Fibroblast of skin of left biceps (primary cell): ENCODE measurements at places on chromosomes 5 and 9.
A peak's percentile ranks its signal among the peaks of the same experiment; 100 is the strongest.

DNA sequence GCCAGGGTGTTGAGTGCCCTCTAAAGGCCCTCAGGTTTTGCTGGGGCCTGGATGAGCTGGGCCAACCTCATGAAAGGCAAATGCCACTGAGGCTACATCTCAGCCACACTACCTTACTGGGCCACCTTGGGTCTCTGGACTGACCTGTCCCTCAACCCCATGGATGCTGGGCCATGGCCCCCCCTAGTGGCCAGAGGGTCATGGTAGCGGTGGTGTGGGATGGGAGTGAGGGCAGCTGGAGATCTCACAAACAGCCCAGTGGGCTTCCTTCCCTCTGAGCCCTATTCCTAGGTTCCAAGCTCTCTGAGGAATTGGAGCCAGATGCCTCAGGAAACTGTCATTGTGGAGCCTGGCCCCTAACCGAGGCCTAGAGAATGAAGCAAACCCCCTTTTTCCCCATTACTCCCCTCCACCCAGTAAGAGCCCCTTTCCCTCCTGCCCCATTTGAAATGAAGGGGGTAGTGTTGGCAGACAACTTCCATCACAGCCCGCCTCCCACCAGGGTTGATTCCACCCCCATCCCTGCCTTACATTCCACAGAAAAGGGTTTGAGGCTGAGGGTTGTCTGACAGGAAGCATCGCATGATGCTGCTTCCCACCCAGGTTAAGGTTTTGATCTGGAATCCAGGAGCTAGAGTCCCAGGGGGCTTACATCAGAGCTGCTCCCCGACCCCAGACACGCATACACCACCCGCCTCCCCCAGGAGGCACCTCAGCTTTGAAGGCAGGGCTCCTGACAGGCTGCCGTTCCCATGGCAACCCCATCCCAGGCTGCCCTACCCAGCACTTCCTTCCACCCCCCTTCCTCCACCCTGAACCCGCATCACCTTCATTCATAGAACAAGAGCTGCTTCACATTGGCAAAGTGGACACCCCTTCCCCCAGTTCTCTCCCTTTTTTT lies 63.9 kb downstream of the PCDH1 start:
- DNase-seq, result no peak

- no peak for DNase-seq
Measured at GRCh38 chr9:21993893-21994555, at the start of gene CDKN2A. Gene CDKN2A (minus strand): TSS chr9:21994392.

GRCh38 chr9:123225374-123225813 lies 43.0 kb downstream of the STRBP start:
- no peak for DNase-seq

GRCh38 chr9:84567805-84568204 lies 101.7 kb upstream of the NTRK2 start:
- DNase-seq, result no peak

GRCh38 chr5:43601454-43602260 lies 1.3 kb upstream of the NNT start:
- no peak for DNase-seq

- DNase-seq, result no peak
Measured at GRCh38 chr9:69759021-69759420, 790 bp downstream of the PTAR1 start.

- DNase-seq, result no peak
Measured at GRCh38 chr9:82549174-82549821, 513.6 kb downstream of the RASEF start.

DNA sequence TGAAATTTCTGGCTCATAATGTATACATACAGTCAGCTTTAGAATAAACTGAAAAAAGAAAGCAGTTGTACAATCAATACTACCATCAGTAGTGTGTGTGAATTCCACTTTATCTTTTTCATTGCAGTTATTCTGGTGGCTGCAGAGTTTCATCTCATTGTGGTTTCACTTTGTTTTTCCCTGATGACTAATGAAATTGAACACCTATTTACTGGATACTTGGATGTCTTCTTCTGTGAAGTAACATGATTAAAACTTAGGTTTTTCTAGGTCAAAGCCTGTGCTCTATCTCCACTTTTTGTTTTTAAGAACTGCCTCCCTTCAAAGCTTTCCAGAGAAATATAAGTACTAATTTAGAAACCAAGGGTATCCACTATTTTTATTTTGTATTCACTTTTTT lies 174.3 kb downstream of the TRPM3 start:
- no peak for DNase-seq

- DNase-seq, result peak; percentile 41
Measured at GRCh38 chr5:130978475-130978874, 186.6 kb downstream of the HINT1 start.

DNA sequence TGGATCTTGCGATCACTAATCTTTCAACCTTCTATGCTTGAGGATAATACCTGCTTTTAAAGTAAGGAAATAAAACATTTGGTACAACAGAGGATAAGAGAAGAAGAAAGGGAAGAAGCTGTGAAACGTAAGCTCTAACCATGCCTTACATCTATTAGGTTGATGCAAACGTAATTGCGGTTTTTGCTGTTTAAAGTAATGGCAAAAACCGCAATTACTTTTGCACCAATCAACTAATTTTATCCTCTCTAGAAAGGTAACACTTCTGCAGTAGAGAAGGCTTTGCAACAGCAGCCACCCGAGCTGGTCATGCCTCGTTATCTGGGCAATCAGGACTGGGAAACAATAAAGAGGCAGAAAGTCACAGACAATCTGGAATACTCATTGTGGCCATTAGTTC lies 224.1 kb downstream of the MED10 start:
- DNase-seq, result no peak

GRCh38 chr5:180070756-180071530 lies 616 bp downstream of the RNF130 start:
- no peak for DNase-seq

- no peak for DNase-seq
Measured at GRCh38 chr9:7984203-7984602, 184.6 kb upstream of the DMAC1 start.

GRCh38 chr5:17223367-17224185 lies 6.1 kb downstream of the BASP1 start:
- DNase-seq, result no peak

GRCh38 chr5:34583167-34583566 lies 73.0 kb upstream of the RAI14 start:
- DNase-seq, result no peak

- DNase-seq, result no peak
Measured at GRCh38 chr5:179262126-179262920, 82.9 kb downstream of the ADAMTS2 start.

DNA sequence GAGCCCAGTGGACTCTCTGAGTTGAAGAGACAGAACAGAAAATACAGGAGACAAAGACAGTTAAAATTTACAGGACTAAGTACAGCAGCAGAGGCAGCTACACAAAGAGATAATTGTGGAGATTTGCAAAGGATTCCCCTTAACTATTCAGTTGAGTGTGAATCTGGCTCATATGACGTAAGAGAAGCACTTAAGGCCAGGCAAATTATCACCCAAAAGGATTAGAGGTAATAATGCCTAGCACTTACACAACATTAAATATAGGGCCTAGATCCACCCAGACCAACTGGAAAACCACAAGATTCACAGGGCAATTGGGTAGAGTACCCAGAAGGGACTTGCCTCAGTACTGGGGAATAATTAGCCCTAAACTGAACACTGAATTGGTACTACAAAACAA lies 41.3 kb downstream of the ADAMTS6 start:
- no peak for DNase-seq

DNA sequence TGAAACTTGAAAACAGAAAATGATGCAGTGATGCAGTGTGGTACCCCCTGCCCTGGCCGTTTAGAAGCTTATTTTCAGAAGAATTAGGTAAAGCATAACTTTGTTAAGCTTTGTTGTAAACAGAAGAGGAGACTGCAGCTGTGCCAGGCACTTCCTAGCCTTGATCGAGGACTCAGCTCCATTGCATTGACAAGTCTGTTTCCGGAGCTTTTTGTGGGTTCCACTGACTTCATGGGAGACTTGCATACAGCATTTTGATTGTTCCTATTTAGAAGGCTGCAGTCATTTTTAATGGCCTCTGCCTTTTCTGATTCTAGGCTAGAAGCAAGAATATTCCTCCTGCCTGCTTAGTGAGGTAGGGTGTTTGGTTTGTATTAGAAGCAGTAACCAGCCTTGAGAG lies 12.3 kb downstream of the MVB12B start:
- DNase-seq, result no peak

DNA sequence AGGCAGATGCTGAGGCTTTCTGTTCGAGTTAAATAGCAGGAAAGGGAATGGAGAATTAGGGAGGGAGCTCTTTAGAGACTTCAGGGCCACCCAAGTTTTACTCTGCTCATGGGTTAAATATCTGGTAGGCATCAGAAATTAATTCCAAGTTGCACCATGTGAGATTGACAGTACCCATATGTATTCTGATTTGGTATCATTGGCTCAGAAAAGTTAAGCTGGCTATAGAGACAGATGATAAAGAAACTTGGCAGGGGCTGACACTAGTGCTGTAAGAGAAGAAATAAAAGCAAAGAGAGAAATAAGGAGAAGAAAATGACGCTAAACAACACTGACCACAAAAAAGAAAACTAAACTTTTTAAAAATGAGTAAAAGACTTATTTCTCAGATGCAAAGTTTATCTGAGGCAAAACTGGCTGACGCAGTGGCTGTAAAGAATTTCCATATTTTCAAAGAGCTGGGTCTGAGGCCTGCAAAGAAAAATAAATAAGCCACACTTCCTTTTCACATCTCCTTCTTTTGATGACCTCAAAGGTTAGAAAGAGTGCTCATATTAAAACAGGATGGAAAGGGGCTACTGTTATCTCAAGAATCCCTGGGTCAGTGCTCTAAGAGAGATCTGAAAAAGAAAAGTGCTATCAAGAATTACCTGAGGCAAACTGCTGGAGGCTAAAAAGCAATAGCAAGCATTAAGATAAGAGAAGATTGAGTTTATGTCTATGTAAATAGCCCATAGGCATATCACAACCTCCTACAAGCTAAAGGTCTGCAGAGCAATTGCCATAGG lies 399.0 kb upstream of the MEF2C start:
- DNase-seq, result no peak

DNA sequence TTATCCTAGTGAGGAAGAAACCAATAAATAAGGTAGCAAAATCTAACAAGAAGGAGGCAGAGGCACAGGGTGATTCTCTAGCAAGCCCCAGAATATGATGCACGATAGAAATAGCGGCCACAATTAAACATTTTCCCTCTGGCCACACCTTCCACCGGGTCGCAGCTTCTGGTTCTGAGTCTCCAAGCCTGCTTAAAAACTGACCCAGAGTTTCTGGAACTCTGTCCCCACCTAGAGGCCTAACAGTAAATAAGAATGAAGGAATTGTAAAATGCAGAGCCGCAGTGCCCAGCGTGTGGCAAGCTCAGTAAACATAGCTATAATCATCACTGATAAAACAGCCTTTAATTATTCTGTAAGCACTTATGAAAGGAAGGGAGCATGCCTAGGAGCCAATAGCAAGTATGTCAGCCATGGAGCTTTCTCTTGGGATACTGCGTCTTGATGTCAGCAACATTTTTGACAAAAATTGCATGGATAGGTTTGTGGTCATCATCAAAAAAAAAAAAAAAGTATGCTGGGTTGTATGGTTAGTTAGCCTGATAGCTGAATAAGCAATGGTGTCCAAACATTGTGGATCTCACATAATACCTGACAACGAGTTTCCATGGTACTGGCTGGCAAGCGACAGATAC lies 465.5 kb downstream of the DNAH5 start:
- no peak for DNase-seq

- no peak for DNase-seq
Measured at GRCh38 chr9:87682085-87682484, 43.8 kb upstream of the CTSL start.

DNA sequence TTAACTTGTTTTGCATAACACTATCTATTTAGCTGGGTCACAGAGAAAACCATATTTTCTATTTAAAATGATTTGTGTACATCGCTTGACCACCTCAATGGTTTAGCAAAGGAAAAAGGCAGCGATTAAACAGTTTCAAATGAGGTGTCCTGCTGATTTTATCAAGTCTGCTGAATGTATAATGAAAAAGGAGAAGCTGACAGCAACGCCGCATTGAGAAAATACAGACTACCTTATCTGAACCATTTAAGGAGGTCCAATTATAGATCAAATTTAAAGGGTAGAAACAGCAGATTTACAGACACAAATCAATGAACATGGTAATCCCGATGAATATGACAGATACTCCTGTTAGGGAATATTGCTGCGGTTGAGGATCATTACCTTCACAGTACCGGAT lies 29.6 kb downstream of the PSMB7 start:
- no peak for DNase-seq

DNA sequence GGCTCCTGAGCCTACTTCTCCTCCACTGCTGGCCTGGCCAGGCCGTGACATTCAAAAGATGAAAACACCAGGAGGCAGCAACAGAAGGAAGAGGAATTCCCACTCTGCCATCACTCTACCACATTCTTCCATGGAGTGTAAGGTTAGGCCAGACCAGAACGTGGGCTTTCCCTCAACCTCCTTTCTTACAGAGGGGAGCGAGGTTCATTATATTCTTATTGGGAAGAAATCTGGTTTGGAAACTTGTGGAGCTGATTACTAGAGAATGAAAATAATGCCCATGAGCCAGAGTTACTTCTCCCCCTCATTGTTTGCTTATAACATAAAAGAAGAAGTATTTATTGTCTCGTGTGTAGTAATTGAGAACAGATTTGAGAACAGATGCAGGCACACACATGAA lies 136.3 kb upstream of the BASP1 start:
- peak; percentile 59 for DNase-seq

GRCh38 chr9:112112941-112113681 lies 62.0 kb downstream of the SUSD1 start:
- DNase-seq, result no peak

- DNase-seq, result peak; percentile 17
Measured at GRCh38 chr9:123725389-123725788, 204.5 kb downstream of the DENND1A start.

GRCh38 chr9:129854588-129855110 lies 19.4 kb downstream of the USP20 start:
- no peak for DNase-seq

- no peak for DNase-seq
Measured at GRCh38 chr5:138536665-138537315, 6.2 kb downstream of the ETF1 start.

DNA sequence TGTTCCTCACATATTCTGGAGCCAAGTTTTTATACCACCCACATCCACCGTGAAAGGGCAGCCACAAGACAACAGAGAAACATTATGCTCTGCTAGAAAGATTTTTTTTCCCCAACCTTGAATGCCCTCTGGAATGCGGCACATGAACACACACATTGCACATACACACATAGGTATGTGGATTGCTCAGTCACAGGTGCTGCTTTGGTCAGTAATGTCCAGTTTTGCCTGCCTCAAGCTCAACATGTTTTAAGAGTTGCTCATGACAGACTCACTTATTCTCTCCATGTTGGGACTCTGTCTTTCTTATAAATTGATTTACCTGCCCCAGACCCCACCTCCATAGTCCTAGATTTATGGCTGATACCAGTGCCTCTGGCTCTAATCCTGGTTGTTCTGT lies 138.0 kb upstream of the ASTN2 start:
- DNase-seq, result no peak

DNA sequence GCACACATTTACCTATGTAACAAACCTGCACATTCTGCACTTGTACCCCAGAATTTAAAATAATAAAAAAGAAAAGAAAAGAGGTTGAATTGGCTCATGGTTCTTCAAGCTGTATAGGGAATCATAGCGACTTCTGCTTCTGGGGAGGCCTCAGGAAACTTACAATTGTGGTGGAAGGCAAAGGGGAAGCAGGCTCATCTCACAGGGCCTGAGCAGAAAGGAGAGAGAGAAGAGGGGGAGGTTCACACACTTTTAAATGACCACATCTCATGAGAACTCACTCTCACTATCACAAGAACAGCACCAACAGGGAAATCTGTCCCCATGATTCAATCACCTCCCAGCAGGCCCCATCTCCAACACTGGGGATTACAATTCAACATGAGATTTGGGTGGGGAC lies 214.6 kb downstream of the CDK5RAP2 start:
- no peak for DNase-seq
